ENCODE measurements at places on chromosomes 7 and 10.
A peak's percentile ranks its signal among the peaks of the same experiment; 100 is the strongest.

DNA sequence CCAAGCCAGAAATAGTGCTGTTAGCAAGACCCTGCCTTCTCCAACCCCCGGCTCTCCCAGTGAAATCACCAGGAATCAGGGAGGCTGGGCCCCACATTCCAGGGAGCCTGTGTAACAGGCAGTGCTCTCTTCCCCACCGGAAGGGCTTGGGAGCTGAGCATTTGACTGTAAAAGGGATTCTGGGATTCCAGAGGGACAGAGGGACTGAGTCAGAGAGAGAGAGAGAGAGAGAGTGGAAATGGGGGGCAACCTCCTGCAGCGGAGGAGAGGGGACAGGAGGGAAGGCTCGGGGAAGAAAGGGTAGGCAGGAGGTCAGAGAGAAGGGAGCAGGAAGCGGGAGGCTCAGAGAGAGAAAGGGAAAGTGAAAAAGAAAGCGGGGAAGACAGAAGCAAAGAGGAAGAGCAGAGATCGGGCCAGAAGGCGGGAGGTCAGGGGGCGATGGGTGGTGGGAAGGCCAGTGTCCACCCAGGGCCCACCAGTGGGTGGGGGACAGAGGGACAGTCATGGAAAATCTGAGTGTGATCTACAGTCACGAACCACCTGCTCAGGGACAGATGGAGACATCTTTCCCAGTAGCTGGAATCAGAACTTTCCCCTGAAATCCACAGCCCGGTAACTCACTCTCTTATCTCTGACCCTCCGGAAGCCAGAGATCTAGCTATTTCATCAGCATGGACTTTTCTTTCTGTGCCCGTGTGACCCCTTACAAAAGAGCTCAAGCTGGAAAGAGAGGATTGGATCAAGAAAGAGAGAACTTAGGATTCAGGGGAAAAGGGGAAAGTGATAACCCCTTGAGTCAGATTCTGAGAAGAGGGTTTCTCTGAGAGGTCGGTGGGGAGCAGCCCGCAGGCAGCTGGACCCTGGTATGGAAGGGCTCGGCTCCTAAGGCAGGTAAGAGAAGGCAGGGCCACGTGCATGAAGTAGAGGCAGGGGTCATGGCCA is 4.6 kb upstream of the SERPINE1 start:
- peak; percentile 88 for DNase-seq

DNA sequence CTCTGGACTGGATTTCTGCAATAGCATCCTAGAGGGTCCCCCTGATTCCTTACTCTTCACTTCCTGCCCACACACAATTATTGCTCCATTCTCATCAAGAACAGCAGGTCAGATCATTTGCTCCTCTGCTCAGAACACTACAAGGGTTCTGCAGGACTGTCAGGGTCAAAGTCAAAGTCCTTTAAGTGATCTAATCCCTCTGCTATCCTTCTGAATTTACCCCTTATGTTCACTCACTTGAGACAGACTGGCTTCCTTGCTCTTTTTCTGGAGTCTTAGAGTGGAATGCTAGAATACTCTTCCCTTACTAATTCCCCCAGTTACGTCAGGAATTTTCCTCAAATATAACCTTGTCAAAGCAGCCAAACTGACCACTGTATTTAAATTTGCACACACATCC is 7.5 kb upstream of the POT1 start:
- DNase-seq, result peak; percentile 66

DNA sequence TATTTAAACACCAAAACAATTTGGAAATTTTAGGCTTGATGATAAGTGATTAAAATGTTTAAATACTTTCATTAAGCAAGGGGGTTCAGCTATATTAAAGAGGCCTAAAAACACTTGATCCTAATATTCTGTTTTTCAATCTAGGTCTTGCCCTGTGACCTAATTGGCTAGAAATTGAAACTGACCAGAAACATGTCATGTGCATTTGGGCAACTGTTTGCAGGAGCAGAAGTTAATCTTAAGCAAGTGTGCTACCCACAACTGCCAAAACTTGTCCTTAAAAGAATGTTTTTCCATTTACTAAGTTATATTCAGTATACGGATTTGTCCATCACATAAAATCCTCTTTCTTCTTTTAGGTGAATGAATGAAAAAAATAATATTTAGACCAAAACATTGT is 167.3 kb downstream of the PPP1R3A start:
- no peak for DNase-seq

DNA sequence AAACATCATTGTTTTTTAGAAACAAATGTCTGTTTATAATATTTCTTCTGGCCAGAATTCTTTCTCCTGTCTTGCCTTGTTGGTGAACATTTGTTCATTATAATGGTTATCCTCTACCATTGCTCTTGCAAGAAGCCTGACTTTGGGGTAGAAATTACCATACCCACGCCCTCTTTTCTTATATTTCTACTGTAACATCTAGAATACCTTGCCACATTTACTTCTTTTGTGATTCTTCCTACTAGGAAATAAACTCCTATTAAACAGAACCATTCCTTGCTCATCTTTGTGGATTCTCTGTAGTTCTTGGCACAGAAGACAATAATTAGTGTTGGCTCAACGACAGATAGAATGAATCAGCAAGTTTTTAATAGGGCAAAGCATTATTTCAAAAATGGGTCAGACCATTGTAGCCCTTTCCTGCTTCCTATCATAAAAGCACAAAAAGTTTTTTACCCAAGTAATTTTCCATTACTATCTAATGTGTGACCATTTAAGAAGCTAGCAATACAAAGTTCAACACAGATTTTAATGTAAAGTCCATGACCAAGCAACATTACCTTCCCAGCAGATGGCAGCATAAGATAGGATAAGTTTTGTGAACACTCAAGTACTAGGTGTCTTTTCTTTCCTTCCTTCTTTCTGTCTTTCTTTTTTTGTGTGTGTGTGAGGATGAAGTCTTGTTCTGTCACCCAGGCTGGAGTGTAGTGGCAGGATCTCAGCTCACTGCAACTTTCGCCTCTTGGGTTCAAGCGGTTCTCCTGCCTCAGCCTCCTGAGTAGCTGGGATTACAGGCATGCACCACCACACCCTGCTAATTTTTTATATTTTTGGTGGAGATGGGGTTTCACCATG is 270.4 kb downstream of the HGF start:
- peak; percentile 72 for DNase-seq

GRCh38 chr10:11647676-11648075 is 36.2 kb upstream of the USP6NL start:
- DNase-seq, result no peak

GRCh38 chr7:45686441-45687184 is 112.4 kb downstream of the ADCY1 start:
- DNase-seq, result no peak

DNA sequence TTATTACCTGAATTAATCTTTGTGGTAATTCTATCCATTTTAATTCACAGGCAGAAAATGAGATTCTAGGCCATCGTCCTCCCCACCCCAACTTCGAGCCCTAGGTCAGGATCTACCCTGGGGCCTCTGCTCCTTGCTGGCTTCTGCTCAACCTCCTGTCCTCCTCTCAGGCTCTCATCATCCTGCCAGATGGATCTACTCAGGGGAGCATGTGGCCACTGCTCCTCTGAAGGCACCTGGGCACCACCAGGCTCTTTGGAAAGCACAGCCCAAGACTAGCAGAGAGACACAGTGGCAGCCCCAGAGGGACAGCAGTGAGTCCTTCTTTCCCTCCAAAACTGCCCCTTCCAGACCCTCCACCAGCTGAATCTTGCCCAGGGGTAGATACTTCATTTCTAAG is 248.2 kb downstream of the TCERG1L start:
- no peak for DNase-seq

DNA sequence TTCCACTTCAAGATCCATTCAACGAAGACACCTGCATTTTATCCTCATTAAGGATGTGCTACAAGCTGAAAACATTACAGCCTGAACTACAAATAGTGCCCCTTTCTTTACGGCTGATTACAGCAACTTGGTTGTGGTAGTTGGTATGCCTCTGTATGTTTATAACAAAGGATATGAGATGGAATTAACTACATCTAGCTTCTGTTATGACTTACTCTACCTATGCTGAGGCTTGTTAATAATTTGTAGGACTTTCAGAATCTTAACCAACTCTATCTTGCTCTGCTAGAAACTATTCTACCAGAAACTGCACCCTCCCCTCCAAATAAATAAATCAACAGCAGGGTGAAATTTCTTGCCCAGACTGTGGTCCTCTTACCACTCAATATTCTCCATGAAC is 448.1 kb downstream of the GRM8 start:
- DNase-seq, result no peak

DNA sequence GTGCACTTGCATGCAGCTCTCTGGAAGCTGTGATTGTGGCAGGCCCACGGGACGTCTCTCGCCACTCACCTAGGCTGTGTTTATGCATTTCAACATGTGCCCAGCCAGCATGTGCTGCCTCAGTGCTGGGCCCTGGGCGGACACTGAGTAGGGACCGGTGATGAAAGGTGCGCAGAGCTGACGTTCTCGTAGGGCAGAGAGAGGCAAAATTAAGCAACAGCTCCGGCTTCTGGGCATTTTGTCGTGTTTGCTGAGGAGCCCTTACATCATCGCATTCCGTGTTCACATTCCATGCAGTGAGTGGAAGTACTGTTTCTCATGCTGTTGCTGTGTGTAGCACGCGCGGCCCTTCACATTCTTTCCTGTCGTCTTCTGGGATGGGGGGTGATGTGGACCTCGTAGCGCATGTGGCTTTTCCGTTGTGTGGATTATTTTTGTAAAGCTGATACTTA is 50.5 kb downstream of the PRF1 start:
- DNase-seq, result peak; percentile 56

DNA sequence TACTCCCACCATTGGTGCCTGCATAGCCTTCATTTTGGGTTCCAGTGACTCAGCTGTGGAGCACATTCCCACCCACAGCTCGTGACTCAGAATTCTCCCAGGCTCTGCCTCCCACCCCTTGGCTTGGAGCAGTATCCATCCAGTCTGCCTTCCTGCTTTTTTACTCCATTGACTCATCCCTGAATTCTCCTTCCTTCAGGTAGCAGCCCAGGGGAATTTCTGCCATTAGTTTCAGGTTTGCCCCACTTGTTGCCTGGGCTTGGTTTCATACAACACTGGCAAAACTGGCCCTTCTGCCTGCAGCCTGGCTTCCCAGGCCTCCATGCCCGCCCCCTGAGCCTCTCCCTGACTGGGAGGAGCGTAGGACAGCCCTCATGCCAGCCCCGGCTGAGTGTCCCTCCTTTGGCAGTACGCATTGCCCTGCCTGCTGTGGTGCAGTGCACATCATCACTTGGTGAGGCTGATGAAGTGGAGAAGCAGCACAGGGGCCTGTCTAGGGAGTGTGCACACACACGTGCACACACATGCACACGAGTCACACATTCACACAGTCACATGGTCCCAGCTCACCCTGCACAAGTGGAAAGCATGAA is 55.0 kb downstream of the SNX10 start:
- DNase-seq, result no peak

DNA sequence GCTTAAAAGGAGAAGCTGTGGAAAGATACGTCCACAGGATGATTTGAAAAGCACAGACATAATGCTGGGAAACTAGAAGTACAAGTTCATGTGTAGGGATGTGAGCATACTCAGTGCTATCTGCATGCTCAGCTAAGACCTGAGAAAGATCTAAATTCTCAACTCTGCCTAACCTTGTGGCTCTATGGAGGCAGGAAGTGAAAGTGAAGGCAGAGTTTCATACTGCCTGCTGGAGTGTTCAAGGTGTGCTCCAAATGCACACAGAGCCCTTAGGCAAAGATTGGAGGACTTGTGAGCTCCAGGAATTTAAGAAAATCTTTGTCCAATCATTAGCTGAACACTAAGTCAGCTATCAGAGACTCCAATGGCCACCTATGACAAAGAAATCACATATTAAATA is 190.9 kb downstream of the RNLS start:
- no peak for DNase-seq

GRCh38 chr10:7956508-7956907 is 98.0 kb upstream of the GATA3 start:
- DNase-seq, result peak; percentile 7

GRCh38 chr7:1287752-1288201 is 55.1 kb downstream of the UNCX start:
- DNase-seq, result no peak

DNA sequence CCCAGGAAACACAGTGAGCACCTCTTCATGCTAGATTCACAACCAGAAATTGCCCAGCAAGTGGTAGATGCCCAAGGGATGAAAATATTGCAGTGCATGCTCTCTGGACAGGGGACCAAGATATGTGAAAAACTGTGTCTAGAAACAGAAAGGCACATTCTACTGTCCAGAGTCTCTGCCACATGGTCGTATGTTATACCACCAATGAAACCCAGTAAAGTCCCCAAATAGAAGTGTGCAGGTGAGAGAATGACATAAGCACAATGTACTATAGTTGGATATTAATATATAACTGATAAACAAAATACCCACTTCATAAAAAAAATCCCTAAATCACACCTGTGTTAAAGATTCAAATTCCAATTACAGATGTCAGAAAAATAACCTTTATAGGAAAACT is 43.8 kb downstream of the RASGEF1A start:
- DNase-seq, result no peak

DNA sequence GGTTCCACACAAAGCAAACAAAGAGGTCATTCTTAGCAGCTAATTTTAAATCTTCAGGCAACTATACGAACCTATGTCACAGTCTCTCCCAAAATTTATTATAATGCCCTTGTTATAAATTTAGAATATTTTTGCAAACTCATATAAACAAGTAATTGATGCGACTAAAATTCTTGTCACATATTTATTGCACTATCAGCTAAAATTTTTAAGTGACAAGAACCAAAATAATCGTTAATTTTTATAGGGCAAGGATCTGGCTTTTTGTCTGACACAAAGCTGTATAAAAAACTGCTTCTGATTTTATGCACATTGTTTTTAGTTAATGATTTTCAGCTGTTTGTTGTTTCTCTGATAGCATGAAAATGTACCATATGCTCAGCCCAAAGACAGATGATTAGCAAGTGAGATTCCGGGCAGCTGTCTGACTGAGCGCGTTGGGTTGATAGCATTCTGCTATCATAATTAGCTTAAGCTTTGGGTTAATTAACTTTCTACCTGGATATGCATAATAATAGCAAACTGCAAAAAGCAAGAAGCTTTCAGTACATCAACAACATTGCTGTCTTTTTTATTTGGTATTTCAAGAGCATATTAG is 136.0 kb downstream of the MGMT start:
- no peak for DNase-seq

DNA sequence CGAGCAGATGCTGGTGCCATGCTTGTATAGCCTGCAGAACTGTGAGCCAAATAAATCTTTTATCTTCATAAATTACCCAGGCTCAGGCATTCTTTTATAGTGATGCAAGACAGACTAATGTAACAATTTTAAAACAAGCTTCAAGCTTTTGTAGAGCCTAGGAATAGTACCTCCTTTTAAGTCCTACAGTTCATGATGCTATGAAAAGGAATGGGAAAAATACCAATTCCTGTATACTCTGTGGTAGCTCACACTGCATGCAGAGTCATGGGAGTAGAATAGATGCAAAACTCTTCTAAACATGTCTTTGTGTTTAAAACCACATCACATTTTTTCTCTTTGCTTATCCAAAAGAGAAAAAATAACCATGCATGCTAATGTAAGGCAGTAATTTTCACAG is 66.6 kb upstream of the WNT16 start:
- DNase-seq, result no peak

GRCh38 chr7:149680331-149681025 is 92.9 kb downstream of the ZNF467 start:
- DNase-seq, result no peak

All from epithelial cell of proximal tubule (primary cell).